ENCODE measurements at places on chromosomes 3 and 15. TPM values are rescaled to one million over a fixed set of nuclear protein-coding genes. Genes with fewer than 3 reads are reported as not detected.
A peak's percentile ranks its signal among the peaks of the same experiment; 100 is the strongest.

DNA sequence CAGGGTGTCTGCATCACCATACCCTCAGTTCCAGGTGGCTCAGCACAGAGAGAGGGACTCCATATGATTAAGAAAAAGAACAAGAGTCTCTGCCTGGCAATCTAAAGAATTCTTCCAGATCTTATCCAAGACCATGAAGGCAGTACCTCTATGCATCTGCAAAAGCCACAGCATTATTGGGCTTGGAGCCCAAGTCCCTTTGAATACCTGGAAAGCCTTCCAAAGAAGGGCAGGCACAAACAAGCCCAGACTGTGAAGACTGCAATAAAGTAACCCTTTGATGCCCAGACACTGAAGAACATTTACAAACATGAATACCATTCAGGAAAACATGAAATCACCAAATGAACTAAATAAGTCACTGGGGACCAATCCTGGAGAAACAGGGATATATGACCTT, 60.9 kb upstream of the DIPK2A start:
- DNase-seq = no peak

- DNase-seq = no peak
Measured at GRCh38 chr3:121152573-121152972, 244.6 kb downstream of the STXBP5L start.

HIGD2B gene
- polyA plus RNA-seq = not detected

- no peak for DNase-seq
Measured at GRCh38 chr3:174959556-174960065, 100.5 kb downstream of the NAALADL2 start.

DNA sequence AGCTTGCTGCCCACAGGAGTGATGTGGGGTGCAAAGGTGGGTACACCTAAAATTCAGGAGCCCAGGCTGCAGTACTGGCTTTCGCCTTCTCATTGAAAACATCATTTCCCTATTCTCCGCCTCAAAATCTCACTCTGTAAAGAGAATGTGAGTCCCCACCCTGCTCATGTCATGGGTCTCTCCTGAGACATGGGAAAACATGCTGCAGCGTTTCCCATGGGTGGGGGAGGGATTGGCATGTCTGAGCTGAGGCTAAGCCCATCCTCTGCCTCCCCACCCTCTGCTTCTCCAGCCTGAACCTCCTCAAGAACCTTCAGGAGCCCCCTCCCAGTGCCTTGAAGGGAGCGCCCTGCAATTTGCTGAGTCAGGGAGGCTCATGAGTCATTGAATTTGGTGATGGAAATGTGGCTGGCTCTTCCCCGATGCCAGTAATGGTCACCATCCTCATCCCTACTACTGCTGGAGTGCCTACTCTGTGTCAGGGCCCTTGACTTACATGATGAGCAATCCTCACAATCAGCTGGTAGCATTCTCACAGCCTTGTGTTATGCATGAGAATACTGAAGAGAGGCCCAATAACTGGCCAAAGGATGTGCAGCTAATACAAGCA, 28.8 kb downstream of the WNT5A start:
- no peak for DNase-seq

DNA sequence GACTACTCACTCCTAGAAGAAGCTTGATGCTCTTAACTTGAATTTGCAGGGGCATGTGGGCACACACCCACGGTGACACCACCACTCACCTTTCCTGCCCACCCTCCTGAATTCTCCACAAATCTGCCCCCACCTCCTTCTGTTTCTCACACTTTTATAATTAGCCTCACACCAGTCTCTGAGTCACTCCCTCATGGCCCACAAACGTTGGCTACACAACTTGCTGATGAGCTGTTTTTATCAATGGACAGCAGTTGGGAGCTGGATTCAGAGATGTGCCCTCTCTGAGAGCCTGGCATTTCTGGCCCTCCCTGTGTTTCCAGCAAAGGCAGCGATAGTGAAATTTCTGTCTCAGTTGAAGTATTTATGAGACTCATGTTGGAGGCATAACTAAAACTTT, 1.3 kb downstream of the COLQ start:
- DNase-seq = peak; percentile 55

LRRIQ4 gene
- not detected for polyA plus RNA-seq

CFAP100 gene
- polyA plus RNA-seq = not detected

GRCh38 chr15:74958320-74958907, 1.8 kb upstream of the RPP25 start:
- peak; percentile 73 for DNase-seq

GRCh38 chr3:129840707-129841360, 52.7 kb downstream of the TMCC1 start:
- DNase-seq = no peak

B3GALNT1 gene
- 15.2 TPM for polyA plus RNA-seq

GRM7 gene
- not detected for polyA plus RNA-seq

DNA sequence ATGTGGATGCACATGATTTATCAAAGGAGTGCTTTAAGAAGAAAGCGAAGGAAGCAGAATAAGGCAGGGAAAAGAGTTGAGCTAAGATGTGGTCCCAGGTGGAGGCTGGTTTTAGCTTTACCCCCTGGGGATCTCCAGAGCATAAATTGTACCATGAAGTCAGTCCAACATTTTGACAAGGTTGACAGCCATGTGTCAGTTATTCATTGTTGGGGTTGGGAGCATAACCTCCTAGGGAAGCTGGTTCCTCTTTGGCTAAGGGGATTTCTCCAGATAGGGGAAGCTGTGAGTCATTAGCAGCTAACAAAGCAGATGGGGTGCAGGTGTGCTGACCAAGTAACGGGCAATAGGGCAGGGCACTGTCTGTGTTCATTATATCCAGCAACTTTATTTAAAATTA, 123.7 kb upstream of the IGSF10 start:
- no peak for DNase-seq

DNA sequence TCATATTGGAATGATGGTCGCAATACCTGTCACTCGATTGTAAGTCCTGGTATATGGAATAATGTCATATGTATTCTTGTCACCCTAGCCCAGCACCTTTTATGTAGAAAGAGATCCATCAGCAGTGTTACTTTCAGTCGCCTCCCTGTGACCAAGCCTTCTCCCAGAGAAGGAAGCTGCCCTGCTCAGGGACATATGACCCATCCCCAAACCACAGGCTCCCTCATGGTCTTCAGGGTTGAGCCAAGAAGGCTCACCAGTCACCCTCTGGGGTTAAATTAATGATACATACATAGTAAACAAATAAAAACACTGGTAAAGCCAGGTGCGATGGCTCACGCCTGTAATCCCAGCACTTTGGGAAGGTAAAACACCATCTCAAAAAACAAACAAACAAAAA, 4.6 kb upstream of the MFGE8 start:
- DNase-seq = no peak

GRCh38 chr3:47978386-47978785, 37.8 kb downstream of the MAP4 start:
- DNase-seq = no peak

DNA sequence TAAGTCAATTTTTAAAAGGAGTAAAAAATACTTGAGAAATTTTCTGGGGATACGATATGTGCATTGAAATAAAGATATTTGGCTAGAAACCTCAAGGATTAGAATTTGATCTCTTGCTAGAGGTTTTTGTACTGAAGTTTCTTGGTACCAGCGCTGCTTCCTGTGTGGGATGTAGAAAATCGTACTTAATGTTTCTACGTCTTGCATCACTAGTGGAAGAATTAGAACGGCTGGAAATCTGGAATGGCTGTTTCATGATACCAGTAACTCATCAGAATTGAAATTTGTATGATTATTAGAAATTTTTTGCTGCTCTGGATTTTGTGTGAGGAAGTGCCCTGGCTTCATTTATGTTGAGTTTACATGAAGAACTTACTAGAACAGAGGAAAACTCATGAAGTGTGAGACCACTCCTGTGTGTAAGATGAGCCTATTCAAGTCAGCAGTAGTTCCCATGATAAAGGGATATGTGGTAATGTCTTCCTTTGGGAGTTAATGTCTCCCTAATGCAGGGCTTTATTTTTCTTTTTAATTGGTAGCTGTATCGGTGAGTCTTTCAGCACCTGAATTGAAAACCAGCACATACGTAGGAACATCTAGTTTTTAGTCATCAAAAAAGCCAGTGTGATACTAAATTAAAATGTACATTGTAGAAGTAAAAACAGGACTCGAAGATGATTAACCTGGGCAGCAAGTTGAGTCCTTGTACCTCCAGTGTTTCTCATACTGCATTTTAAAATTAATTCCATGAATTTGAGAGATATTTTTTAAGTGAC, 3.2 kb downstream of the KBTBD8 start:
- no peak for DNase-seq

DNA sequence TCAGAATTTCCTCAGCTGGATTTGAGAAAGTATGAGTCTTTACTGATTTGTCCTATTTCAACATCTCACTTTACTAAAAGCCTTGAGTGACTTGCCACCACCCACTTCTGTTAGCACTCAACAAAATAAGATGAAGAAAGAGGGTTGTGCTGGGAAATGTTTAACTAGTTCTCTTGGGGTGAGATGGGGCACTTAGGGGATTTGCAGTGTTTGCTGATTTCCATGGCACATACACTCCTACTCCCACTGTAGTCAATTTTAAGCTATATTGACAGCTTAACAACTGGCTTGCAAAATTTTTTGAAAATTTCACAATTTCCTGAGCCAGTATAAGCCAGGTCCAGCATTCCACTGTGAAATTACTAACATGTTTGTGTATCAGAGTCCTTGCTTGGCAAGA, 463.1 kb upstream of the ARHGEF26 start:
- DNase-seq = no peak

GRCh38 chr3:47664519-47664918, 85.9 kb upstream of the CSPG5 start:
- DNase-seq = no peak

TGM4 gene
- polyA plus RNA-seq = not detected

SHISA5 gene
- 25.8 TPM for polyA plus RNA-seq

DNA sequence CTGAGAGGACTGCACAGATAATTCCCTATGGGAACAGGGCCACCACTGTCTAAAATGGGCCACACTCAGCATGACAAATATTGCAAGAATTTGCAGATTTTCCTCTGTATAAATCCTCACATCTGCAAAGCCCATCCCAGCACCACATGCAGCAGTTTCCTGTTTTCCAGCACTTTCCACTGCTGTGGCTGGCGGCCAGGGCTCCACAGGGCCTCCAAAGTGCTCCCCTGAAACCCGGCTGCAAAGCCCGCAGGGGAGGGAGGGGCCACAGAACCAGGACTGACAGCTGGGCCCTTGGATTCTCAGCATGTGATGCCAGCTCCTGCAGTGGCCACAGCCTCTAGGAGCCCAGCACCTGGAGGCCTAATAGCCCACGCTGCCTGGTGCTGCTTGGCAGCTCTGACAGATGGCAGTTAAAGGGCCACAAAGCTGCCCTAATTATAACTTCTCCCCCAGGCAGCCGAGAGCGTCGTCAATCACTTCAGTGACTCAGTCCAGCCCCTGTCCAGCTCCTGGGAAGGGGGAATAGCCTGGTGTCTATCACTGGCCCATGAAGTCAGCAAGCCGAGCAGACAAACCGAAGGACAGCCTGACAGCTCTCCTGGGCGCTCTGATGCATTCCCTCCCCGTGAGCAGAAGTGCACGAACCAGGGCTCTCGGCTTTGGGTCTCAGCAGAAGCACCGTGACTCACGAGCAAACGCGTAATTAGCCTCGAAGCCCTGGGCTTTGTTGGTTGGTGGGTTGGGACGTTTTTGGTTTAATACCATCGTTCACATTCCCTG, 4.7 kb downstream of the LRRC15 start:
- DNase-seq = peak; percentile 27

- no peak for DNase-seq
Measured at GRCh38 chr3:159238646-159239045, 436.8 kb downstream of the MFSD1 start.

DNA sequence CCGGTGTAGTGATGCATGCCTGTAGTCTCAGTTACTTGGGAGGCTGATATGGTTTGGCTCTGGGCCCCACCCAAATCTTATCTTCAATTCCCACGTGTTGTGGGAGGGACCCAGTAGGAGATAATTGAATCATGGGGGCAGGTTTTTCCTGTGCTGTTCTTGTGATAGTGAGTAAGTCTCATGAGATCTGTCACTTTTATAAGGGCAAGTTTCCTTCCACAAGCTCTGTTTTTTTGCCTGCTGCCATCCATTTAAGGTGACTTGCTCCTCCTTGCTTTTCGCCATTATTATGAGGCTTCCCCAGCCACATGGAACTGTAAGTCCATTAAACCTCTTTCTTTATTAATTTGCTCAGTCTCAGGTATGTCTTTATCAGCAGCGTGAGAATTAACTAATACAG, 566.7 kb upstream of the NECTIN3 start:
- no peak for DNase-seq

C3orf85 gene
- not detected for polyA plus RNA-seq

CHRFAM7A gene
- polyA plus RNA-seq = 1.7 TPM

PYDC2 gene
- polyA plus RNA-seq = not detected

CLDN18 gene
- polyA plus RNA-seq = 0.01 TPM

DNA sequence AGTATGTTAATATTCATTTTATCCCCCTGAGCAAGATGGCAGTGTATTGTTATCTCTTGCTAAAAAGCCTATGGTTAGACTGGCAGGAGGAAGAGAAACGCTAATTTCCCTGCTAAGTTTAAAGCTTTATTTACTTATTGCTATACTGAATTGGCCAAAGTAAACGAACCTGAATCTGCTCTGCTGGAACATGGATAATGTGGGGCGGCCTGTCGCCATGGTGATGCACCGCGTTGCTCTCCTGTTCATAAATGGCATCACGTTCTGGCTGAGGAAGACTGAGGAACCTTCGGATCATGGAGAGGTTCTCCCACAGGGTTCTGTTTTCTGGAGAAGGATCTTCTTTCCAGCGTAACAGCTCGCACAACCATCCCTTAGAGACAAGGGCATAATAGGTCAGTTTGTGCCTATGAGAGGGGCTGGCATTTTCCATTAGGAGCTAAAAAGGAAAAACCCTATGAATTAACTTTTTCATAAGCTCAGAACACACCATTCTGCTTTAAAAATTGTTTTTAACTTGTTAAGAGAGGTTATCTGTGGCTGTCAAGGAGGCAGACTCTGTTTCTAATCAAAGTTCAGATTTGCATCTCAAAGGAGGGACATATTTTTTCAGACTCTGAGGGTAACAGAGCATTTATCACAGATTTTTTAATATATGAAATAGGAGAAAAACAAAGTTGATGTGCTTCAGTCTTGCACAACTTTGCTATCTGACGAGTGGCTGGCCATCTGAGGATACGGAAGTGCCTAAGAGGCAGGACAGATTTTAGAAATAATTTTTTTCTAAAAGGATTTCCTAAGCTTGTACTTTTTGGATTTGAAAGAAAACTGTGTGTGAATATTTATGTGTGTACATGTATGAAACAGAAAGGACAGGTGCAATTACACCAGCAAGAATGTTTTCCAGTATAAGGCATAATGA, 73.1 kb downstream of the SATB1 start:
- no peak for DNase-seq

CHRNA7 gene
- polyA plus RNA-seq = 1.0 TPM

GRCh38 chr3:53691349-53691748, 154.9 kb downstream of the CHDH start:
- no peak for DNase-seq

MAPKBP1 gene
- 6.3 TPM for polyA plus RNA-seq

GRCh38 chr3:172676196-172676922, 34.5 kb downstream of the NCEH1 start:
- no peak for DNase-seq

- no peak for DNase-seq
Measured at GRCh38 chr3:113167825-113168801, 43.2 kb upstream of the BOC start.

- no peak for DNase-seq
Measured at GRCh38 chr3:185986198-185986777, 48.5 kb upstream of the TRA2B start.

TEX9 gene
- 0.19 TPM for polyA plus RNA-seq
